Sigmoid colon (tissue), 7 donors: ENCODE measurements at places on chromosomes 2 and 18. TPM values are rescaled to one million over a fixed set of nuclear protein-coding genes. Genes with fewer than 3 reads are reported as not detected.

The TMEFF2 gene
- polyA plus RNA-seq = 0.60 TPM

The NETO1 gene
- polyA plus RNA-seq = not detected

The ERFE gene
- polyA plus RNA-seq = not detected

The SP140 gene
- polyA plus RNA-seq = 1.8 TPM

The DYSF gene
- 1.6 TPM for polyA plus RNA-seq

The CCDC150 gene
- not detected for polyA plus RNA-seq

The FOXI3 gene
- polyA plus RNA-seq = not detected

The FMNL2 gene
- 9.6 TPM for polyA plus RNA-seq

The CNGA3 gene
- polyA plus RNA-seq = not detected

The NEUROD1 gene
- polyA plus RNA-seq = 3.6 TPM

The CSRNP3 gene
- polyA plus RNA-seq = 1.8 TPM

The C2orf66 gene
- not detected for polyA plus RNA-seq

The CAPG gene
- polyA plus RNA-seq = 150 TPM

The DSEL gene
- 0.60 TPM for polyA plus RNA-seq

The ALLC gene
- not detected for polyA plus RNA-seq
